ENCODE measurements at places on chromosomes 5 and 9. TPM values are rescaled to one million over a fixed set of nuclear protein-coding genes. Genes with fewer than 3 reads are reported as not detected.

- no peaks in the 10 kb centered on the region for H3K27me3 ChIP-seq
- H3K4me3 ChIP-seq = no peak overlapping the region
- H3K4me1 ChIP-seq = no peaks in the 10 kb centered on the region
- no peak for DNase-seq
Observed at GRCh38 chr5:33928283-33928682, 7.9 kb upstream of the RXFP3 start.

DNA sequence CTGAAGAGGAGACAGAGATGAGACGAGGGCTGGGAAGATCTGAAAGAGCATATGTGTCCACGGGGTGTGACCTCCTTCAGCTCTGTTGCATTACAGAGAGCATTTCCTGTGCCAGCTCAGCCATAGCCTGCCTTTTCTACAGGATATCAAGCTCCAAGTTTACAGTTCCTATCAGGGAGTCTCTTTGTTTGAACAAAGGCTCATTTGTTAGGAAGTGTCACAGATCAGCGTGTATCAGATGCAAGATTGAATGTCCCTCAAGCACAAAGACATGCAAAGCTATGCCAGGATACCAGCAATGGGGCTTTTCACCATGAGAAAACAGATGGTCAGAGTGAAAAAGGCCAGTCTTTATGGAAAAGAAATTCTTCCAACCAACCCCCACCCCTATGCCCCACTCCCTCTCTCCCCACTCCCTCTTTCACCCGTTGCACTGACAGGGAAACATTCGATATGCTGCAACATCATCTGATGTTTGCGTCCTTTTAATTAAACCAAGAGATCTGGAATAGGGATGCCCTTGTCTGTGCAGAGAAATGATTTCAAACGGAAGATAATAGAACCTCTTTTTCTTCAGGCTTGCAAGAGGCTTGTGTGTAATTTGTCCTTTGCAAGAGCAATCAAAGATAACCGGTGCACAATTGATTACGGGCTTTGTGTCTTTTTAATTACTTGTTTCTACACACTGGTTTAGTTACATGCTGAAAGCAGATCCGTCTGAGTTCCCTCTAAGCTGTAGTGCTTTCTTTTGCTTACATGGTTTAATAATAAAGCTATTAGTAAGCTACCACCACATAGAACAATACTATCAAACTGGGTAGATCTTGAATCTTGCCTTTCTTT is 263.1 kb upstream of the RGMB start:
- no peaks in the 10 kb centered on the region for H3K27me3 ChIP-seq
- H3K27ac ChIP-seq = no peak overlapping the region
- no peak for DNase-seq
- no peak overlapping the region for H3K4me3 ChIP-seq
- H3K36me3 ChIP-seq = no peaks in the 10 kb centered on the region

DNA sequence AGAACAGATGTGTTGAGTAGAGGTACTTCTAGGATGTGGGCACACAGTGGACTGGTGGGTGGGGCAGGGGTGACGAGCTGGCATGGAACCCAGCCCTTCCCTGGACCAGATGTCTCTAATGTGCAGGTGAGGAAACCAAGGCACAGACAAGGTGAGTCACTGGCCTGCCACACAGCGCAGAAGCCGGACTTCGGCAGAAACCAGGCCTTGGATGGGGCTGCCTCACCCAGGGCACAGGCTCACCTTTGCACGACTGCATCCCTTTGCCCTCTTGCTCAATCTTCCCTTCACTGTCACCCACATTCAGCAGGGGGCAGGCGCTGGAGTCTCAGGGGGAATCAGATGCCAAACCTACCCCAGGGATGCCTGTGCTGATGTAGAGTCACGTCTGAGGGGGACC is 65.4 kb upstream of the LMX1B start:
- H3K27me3 ChIP-seq = no peaks in the 10 kb centered on the region
- no peaks in the 10 kb centered on the region for H3K4me1 ChIP-seq
- H3K36me3 ChIP-seq = no peaks in the 10 kb centered on the region
- H3K27ac ChIP-seq = no peak overlapping the region
- H3K4me3 ChIP-seq = no peak overlapping the region

LEAP2 gene
- 0.60 TPM for total RNA-seq

CDKN2B-AS1 gene
- 3.2 TPM for total RNA-seq

GRCh38 chr9:134365791-134366222 is 39.6 kb downstream of the RXRA start:
- peaks cover 25% of the 10 kb centered on the region for H3K4me1 ChIP-seq
- peak overlapping the region; percentile 89 for H3K27ac ChIP-seq
- no peak overlapping the region for H3K4me3 ChIP-seq
- no peaks in the 10 kb centered on the region for H3K36me3 ChIP-seq
- no peak for DNase-seq

DNA sequence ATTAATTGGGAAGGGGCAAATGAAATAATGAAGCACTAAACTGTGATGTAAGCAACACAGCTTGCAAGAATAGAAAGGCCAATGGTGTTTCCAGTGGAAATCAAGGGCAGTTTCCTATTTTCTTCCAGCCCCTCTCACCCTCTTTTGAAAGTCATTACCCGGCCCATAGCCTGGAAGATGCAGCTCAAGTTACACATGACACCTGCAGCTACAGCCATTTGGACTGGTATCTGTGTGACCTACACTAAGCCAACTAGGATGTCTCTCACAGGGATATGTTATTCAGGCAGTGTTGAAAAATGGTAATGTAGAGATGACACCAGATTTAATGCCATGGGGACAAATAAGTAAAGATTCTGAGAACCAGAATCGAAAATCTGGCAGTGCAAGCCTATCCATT is 439.4 kb upstream of the ZNF462 start:
- no peak for DNase-seq
- H3K27ac ChIP-seq = no peak overlapping the region
- H3K36me3 ChIP-seq = no peaks in the 10 kb centered on the region
- H3K4me1 ChIP-seq = peaks cover 28% of the 10 kb centered on the region
- no peaks in the 10 kb centered on the region for H3K27me3 ChIP-seq
- H3K4me3 ChIP-seq = no peak overlapping the region

FAM221B gene
- total RNA-seq = not detected

NXNL2 gene
- total RNA-seq = 0.36 TPM

ECSCR gene
- not detected for total RNA-seq

GRCh38 chr5:105807290-105807689 is 1863.4 kb downstream of the EFNA5 start:
- peaks cover 50% of the 10 kb centered on the region for H3K4me1 ChIP-seq
- DNase-seq = no peak
- H3K4me3 ChIP-seq = no peak overlapping the region
- no peaks in the 10 kb centered on the region for H3K27me3 ChIP-seq

DNA sequence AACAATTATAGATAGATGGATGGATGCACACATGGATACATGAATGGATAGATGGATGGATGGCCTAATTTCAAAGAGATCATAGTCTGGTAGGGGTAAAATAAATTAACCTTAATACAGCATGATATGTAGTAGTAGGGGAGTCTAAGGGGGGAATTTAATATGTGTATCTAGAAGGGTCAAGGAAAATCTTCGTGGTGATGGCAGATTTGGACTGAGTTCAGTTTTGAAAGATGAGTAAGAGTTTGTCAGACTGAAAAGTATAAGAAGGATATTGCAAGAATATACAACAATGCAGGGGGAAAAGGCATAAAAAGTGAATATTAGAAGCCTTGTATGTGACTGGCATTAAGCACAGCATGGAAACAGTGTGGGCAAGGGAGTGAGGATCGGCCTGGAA is 98.7 kb downstream of the ZNF462 start:
- peaks cover 16% of the 10 kb centered on the region for H3K36me3 ChIP-seq
- H3K4me1 ChIP-seq = peaks cover 28% of the 10 kb centered on the region
- no peaks in the 10 kb centered on the region for H3K27me3 ChIP-seq
- peak overlapping the region; percentile 32 for H3K27ac ChIP-seq

- DNase-seq = no peak
- H3K27ac ChIP-seq = peak overlapping the region; percentile 58
- H3K4me1 ChIP-seq = peaks cover 12% of the 10 kb centered on the region
- H3K27me3 ChIP-seq = no peaks in the 10 kb centered on the region
- H3K36me3 ChIP-seq = no peaks in the 10 kb centered on the region
Observed at GRCh38 chr9:127049581-127049980, 72.9 kb downstream of the ANGPTL2 start.

TUT7 gene
- total RNA-seq = 33.9 TPM

PDE4D gene
- 23.9 TPM for total RNA-seq

DNA sequence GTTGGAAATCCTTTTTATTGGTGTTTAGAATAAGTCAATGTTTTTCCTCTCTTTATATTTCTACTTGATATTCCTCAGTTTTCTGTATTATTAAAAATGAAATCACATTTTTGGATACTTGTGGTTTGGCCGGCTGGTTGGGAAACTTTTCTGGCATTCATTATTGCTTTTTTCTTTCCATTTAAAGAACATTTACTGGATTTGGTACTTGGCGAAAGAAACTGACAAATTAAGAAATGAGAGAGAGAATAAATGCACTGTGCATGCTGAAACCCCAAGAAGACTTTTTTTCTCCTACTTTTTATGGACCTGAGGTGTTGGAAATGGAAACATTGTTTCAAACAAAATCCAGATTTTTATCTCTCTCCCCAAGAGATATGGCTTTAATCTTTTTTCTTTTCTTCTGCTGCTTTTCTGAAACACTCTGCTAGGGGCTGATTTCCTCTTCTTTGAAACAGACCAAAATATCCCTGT is 128.4 kb downstream of the SNX18 start:
- no peaks in the 10 kb centered on the region for H3K36me3 ChIP-seq
- peak overlapping the region; percentile 39 for H3K4me3 ChIP-seq
- peaks cover 67% of the 10 kb centered on the region for H3K4me1 ChIP-seq
- peak overlapping the region; percentile 94 for H3K27ac ChIP-seq
- H3K27me3 ChIP-seq = no peaks in the 10 kb centered on the region

- H3K4me3 ChIP-seq = no peak overlapping the region
- H3K36me3 ChIP-seq = no peaks in the 10 kb centered on the region
- no peak for DNase-seq
- H3K27ac ChIP-seq = peak overlapping the region; percentile 96
- H3K27me3 ChIP-seq = no peaks in the 10 kb centered on the region
Observed at GRCh38 chr9:134593286-134594077, 48.1 kb upstream of the COL5A1 start.

MINAR2 gene
- not detected for total RNA-seq

- H3K27me3 ChIP-seq = peaks cover 31% of the 10 kb centered on the region
- no peak for DNase-seq
- no peaks in the 10 kb centered on the region for H3K36me3 ChIP-seq
- H3K27ac ChIP-seq = no peak overlapping the region
- no peak overlapping the region for H3K4me3 ChIP-seq
- H3K4me1 ChIP-seq = no peaks in the 10 kb centered on the region
Observed at GRCh38 chr9:438066-438465, 223.4 kb downstream of the DOCK8 start.
